ENCODE measurements at places on chromosomes 6 and 20. TPM values are rescaled to one million over a fixed set of nuclear protein-coding genes. Genes with fewer than 3 reads are reported as not detected.

DNA sequence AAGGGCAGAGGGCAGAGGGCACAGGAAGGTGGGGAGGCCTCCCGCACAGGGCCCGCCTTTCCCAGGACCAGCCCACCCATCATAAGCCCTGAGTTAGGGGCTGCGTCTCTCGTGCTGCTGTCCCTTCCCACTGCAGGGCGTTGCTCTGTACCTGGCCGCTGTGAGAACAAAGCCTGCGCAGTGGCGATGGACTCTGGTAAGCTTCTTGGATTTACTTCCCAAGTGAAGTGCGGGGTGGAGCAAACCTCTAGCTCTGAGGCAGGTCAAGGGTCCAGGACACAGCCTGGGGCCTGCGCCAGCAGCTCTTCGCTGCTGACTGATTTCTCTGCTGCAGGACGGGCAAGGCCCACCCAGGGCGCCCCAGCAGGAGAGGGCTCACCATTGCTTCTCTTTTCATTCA, 23.9 kb downstream of the INSM1 start:
- DNase-seq = no peak

GRCh38 chr6:154625721-154626120, 107.5 kb upstream of the SCAF8 start:
- DNase-seq = no peak

DNA sequence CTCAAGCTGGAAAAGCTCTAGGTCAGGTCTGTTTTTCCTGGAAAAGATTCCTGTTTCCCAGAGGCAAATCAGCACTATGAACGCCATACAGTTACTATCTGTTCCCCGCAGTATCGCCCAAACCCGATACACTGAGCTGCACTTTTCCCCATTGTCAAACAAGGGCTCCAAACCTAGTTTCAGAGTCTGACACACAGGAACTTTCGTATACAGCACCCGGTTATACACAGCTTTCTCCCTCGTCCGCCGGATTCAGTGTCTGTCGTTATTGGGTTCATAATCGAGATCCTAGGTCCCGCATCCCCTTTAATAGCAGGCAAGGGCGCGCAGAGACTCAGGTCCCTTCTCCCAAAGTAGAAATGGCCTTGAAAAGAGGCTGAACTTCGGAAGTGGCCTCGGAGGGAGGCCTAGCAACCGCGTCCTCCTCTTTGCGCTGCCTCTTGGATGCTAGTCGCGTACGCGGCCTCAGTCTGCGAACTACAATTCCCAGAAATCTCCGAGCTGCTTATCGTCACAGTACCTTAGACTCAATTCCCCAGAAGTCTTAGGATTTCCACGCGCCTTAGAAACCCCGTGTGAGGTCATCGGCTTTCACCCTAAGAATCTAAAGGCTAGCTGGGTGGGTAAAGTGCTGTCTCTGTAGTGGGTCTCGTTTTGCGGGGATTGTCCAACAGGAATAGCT, 34.2 kb downstream of the ZNF391 start:
- DNase-seq = no peak

GRCh38 chr6:155031091-155031490, 36.0 kb downstream of the TIAM2 start:
- no peak for DNase-seq

- no peak for DNase-seq
These were observed 645.0 kb downstream of the PHF3 start for GRCh38 chr6:64280569-64280968.

- no peak for DNase-seq
These were observed 194.1 kb upstream of the GJE1 start for GRCh38 chr6:141938664-141939063.

GRCh38 chr20:24779131-24779530, 169.9 kb upstream of the CST7 start:
- no peak for DNase-seq

GRCh38 chr6:68114463-68115047, 520.5 kb upstream of the ADGRB3 start:
- DNase-seq = no peak

DNA sequence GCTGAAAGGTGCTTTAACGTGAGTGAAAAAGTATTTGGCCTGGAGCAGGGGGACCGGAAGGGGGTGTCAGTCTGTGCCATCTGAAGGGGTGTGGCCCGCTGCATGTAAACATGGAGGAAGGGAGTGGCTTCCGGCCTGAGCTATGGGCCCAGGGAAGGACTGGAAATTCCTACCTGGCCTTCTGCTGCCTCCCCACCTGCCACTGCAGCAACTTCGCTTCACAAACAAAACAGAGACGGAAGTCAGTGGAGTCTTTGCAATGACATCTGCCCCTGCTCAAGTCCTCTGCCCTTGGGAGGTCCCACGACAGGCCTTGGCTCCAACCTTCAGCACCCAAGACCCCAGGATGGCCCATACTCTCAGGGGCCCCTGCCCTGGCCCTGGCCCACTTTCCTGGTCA, 28.1 kb upstream of the FOXP4 start:
- no peak for DNase-seq

GRCh38 chr20:21174516-21175239, 48.8 kb downstream of the KIZ start:
- DNase-seq = no peak

DNA sequence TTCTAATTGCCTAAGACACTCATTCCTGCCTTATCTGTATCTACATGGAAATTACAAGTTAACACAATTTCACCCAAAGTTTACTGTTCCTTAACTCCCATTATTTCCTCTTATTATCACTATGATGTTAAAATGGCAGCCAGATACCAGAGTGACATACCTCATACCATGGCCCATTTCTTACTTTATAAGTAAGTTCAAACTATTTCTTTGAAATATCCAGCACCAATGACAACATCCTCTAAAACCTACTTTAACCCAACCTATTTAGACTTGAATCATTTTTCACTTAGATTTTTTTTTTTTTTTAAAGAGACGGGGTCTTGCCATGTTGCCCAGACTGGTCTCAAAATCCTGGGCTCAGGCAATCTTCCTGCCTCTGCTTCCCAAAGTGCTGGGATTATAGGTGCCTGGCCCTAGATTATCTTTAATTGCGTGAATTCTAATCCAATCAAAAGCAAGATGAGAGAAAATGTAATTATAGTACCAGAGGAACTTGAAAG, 10.0 kb downstream of the REV3L start:
- DNase-seq = no peak

DNA sequence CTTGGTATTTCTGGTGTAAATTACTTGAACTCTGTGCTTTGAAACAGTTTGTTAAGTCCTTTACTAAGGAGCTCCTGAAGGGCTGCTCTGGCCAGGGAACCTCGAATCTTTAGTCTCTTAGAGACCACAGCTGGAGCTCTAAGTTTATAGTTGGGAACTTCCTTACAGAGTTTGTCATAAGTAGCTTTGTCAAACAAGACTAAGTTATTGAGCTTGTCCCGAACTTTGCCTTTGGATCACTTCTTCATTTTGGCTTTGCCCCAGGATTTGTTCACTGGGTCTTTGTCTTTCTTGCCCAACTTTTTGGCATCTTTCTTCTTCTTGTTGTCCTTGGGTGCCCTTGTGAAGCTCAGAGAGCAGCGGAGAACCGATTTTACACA, 64.8 kb downstream of the FAM50B start:
- no peak for DNase-seq

GRCh38 chr6:48845219-48845618, 617.8 kb downstream of the MMUT start:
- no peak for DNase-seq

DNA sequence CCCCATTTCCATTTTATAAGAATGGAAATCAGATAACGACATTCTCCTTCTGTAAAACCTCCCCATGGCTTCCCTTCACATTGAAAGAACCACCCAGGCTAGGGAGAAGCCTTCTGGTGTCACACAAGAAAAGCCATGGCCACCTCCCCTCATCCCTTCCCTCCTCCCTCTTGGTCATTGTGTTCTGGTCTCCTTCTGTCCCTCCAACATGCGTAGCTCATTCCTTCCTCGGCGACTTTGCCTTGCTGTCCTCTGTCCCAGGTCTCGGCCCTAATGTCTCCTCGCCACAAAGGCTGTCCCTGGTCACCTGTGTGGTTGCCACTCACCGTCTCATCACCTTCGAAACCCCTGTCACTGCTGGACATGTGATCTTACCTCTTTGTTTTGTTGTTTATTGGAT, 193.9 kb downstream of the BCAS1 start:
- DNase-seq = no peak

DNA sequence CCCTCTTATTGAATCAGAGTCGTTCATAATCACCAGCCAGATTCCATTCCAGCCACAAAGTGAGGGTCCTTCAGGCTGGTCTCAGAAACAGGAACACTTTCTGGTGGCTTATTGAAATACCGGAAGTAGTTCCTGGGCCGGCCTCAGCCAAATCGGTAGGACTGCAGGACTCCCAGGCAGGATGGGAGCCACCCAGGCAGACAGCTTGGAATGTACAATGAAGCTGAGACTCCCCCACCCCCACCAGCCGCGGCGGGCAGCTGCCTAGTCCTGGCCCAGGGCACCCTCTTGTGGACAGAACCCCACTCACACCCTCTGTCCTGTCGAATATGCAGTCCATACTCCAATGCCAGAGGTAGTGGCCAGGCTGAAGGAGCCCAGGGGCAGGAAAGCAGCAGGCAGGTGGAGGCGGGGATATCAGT, 43.8 kb downstream of the MDFI start:
- peak; percentile 44 for DNase-seq

DNA sequence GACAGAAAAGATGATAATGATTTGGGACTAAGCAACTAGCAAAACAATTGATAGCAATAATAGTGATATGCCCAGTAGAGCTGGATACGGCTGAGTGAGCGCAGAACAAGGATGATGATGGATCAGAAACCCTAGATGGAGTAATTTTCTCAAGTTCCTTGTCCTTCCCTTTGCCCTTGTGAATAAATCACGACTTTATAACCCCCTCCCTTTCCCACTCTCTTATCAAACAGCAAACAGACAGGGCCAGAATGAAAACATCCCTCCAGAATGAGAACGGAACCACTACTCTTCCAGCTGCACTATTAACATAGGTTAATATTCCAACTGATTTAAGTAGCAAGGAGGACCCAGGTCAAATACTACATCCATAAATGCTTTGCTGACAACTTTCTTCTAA, 1.3 kb upstream of the MTFR2 start:
- no peak for DNase-seq

DNA sequence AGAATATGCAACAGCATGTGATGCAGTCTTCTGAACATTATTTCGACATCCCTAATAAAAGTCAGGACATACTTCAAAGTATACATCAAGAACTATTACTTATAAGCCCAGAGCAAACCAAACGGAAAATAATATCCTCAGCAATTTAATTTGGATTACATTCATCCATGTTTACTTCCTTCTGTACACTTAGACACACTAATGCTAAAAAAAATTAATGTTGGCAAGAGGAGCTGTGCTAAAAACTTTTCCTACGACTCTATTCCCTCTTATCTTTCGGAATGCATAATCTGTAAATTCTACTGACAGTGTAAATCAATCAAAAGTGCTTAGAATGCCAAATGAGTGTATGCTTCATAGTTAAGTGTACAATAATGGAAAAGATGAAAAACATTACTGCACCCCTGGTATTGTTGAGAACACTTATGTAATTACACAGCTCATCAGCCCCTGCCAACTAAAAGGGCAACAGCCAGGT, 301.2 kb upstream of the HSF2 start:
- no peak for DNase-seq

GRCh38 chr6:23036406-23036983, 467.1 kb downstream of the HDGFL1 start:
- DNase-seq = no peak

Gene FOXF2
- 0.34 TPM for polyA plus RNA-seq

Gene MYB
- not detected for polyA plus RNA-seq

Gene TMEM74B
- polyA plus RNA-seq = 3.4 TPM

Gene TOX2
- 0.20 TPM for polyA plus RNA-seq

Gene ENPP1
- 0.22 TPM for polyA plus RNA-seq

Gene SH3BGRL2
- 3.9 TPM for polyA plus RNA-seq

Gene CLPSL1
- not detected for polyA plus RNA-seq

Gene AVP
- polyA plus RNA-seq = not detected

Gene TLDC2
- 0.22 TPM for polyA plus RNA-seq

Gene PRRC2A
- 20.5 TPM for polyA plus RNA-seq

Gene PNPLA1
- 0.32 TPM for polyA plus RNA-seq

Gene B4GALT5
- 27.8 TPM for polyA plus RNA-seq

Gene CRIP3
- 0.26 TPM for polyA plus RNA-seq

Data from keratinocyte (primary cell).